Colonic mucosa (tissue), 4 donors: ENCODE measurements at places on chromosomes 7 and 10.

DNA sequence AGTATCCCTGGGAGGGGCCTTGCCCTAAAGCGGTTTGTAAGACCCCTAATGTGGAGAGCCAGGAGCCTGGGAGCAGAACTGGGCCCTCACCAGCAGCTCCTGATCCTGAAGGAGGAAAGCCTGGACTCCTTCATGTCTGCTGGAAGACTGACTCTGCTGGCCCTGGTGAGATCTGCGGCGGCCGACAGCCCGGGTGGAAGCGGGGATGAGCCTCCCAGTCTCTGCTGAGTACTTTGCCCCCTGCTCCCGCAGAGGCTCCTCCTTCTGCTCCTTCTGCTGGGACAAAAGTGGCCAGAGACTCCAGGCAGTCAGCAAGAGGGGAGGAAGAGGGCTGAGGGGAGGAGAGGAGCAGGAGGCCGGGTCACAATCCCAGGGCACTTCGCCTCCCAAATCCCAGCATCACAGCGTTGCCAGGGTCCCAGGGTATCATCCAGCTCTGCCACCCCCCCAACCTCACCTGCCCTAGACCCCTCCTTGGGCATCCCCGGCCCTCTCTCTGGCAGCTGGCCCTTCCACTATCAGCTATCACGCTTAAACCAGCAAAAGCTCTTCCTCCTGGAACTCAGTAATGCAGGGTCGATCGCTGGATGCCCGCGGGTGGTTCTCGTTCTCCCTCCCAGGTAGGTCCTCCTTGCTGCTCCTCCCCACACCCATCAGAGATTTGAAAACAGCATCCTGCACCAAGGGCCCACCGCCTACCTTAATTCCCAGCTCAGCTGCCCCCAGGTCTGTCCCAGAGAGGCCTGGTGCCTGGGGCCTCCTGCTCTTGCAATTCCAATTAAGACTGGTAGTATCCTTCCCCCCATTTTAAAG lies 7.9 kb downstream of the TBATA start:
- DNase-seq = no peak

- no peak for DNase-seq
These were observed 27.3 kb downstream of the CAMK2G start for GRCh38 chr10:73847031-73847430.

DNA sequence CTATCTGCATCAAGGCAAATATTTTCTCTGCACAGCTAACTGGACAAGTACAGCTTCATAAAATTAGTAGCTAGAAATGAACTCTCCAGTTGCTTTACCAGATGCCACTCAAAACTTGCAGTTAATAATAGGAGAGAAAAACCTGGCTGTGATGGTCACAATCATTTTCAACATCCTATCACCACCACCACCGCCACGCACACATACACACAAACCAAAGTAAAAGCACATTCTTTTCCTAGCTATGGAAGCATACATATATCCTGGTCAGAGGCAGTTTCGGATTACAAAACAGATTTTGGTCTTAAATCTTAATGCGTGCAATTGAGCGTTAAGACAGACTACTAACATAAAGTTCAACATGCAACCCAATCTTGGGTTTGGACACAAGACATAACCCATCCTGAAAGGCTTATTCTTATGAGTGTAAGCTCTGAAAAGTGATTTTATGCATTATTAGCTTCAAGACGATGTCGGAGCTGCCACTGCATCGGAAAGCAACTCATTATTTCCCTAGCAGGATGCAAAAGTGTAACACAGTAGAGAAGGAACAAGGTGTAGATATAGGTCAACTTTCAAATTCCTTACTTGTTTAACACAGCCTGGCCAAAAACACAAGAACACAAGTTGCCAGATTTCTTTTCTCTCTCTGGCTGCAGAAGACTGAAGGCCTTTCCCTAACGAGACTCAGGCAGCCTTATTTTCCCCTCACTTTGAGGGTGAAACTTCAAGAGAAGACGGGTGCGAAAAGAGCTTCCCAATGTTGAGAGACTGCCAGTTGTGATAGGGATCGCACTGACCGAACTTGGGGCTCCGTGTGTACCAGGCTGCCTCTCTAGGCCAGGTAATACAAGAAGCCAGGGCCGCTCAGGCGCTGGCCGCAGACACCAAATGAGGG lies 1.2 kb downstream of the CACUL1 start:
- no peak for DNase-seq

DNA sequence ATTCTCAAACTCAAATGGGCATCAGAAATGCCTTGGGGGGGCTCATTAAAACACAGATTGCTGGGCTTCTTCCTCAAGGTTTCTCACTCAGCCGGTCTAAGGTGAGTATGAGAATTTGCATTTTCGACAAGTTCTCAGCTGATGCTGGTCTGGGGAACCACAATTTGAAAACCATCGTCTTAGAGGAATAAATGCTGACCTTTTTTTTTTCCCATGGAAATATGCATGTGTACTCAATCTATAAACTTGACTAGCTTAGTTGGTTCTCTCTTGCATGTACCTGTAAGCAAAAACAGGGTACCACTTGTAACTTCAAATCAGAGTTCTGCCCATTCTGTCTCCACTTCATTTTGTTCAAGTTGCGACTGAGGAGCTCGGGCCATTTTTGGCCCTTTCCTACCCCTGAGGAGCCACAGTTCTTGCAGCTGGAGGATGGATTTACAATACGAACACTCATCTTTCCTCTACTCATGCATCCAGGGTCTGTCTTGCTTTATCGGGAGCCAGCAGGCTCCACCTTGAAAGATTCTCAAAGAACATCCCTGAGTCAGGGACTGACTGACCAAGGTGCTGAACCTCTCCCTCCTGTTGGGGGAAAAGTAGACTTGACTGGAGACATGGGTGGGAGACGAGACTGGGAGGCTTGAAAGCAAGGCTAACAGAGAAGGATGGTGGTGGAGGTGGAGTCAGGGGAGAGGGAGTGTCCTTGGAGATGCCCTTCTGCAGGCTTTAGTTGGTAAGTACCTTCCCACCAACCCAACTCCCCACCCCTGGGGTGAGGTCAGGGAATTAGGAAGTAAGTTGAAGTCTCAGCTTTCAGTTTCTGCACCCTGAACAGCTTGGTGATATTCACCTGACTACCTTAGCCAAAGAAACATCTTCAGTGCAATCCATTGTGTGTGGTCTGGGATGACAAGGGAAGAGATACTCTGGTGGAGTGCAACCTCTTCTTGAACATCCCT lies 3.7 kb upstream of the MAPK8 start:
- no peak for DNase-seq

DNA sequence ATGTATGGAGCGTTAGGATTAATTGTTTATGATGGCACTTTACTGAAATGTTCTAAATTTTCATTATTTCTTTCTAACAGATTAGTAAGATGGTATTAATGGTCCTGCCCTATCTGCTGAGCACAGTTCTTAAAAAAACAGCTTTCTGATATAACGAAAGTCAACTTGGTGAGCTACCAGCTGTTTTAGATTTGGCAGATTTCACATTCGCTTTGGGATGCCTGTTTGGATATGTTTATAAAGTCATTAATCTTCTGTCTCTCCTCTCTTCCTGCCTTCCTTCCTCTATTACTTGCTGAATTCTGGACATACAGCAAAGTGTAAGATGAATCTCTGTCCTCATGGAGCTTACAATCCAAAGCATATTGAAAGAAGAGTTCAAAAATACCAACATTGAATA lies 396.8 kb upstream of the LRGUK start:
- no peak for DNase-seq
